ENCODE measurements at places on chromosomes 6 and 20.

GRCh38 chr6:97401533-97401932 is 118.5 kb upstream of the MMS22L start:
- DNase-seq, result no peak

DNA sequence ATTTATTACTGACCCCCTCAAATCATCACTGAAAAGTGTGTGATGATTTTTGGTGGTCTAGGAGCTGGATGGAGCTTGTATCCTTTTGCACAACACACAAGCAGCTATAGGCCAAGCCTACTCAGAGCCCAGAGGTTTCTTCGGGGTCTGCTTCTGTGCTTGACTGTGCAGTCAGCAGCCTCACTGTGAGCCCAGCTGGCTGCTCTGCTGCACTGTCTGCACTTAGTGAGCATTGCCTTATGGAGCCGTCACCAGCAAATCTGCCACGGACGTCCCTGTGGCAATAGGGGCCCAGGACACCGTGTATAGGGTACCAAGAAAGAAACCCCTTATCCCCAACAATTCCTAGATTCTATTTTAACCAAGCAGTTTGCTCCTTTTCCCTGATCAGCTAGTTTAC is 38.6 kb upstream of the GMPR start:
- no peak for DNase-seq

GRCh38 chr6:45655745-45656476 is 278.2 kb upstream of the SUPT3H start:
- no peak for DNase-seq

DNA sequence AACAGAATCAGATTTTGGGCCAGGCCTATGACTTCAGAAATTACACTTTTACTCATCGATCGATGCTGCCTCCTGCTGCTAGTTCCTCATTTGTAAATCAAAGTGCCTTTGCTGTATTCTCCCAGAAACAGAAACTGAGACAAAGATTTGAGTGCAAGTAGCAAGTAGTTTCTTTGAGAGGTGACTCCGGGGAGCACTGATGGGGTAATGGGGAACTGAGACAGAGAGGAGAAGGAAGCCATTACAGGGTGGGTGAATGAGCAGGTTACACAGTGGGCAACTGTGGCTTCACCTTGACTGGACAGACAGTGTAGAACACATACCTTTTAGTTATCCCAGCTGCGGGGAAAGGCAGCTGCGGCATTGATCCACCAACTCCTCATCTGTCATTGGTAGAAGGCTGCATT is 9.7 kb upstream of the CD40 start:
- DNase-seq, result no peak

DNA sequence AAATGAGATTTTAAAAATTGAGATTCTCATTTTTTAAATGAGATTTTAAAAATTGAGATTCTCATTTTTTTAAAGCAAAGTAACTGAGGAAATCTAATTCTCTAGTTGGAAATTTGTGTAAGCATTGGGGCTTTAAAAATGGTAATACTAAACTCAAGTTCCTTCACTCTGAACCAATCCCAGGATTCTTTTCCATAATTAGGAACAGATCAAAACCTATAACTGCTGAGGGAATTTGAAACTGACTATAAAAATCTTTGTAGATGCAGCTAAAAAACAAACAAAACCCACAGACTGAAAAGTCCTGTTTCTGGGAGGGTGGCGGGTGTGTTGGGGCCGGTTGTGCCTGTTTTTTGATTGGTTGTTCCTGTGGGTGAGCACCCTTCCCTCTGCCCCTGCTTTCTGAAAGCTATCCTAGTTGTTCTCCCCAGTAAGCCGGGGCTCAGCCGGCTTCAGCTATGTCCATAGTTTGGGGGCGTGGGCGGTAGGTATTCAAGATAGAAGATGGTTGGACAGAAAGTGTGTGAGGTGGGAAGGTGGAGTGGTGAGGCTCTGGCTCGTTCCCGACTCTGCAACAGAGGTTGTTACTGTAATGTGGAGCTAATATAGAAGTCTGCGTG is 49.3 kb downstream of the GFRA4 start:
- DNase-seq, result no peak

DNA sequence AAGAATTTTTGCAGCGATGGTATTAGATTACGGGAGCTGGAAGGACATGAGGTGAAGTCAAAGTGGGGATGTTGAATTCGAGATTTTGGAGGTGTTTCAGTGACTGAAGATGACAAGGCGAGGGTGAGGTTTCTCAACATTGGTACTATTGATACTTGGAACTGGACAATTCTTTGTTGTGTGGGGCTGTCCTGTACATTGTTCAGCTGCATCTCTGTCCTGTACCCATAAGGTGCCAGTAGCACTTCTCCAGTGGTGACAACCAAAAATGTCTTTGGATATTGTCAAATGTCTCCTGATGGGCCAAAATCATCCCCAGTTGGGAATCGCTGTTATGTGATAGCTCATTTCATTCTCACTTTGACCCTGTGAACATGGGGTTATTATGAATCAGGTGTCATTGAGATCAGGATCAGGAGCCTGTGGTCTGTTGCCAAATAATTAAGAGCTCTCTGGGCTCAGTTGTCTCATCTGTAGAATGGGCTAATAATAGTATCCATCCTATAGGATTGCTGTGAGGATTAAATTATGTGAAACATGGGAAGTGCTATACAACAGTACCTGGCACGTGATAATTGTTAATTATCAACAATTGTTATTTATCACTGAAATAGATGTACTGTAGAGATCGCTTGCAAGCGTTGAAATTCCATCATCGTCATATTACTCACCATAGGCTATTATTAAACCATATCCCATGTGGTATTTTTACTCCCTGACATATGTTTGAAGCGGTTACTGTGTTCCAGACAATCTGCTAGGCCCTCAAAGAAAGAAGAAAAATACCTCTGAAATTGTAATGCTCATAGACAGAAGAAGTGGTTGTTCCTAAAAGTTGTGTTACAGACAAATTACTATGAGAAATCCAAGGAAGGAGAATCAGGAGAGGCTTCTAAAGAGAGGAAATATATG is 48.5 kb upstream of the TTPAL start:
- DNase-seq, result no peak

- DNase-seq, result no peak
These were observed 660 bp downstream of the STXBP5 start for GRCh38 chr6:147204843-147205311.

GRCh38 chr6:143984666-143985065 is 23.4 kb downstream of the PLAGL1 start:
- no peak for DNase-seq

- no peak for DNase-seq
These were observed 2.7 kb upstream of the STK4 start for GRCh38 chr20:44963325-44964215.

DNA sequence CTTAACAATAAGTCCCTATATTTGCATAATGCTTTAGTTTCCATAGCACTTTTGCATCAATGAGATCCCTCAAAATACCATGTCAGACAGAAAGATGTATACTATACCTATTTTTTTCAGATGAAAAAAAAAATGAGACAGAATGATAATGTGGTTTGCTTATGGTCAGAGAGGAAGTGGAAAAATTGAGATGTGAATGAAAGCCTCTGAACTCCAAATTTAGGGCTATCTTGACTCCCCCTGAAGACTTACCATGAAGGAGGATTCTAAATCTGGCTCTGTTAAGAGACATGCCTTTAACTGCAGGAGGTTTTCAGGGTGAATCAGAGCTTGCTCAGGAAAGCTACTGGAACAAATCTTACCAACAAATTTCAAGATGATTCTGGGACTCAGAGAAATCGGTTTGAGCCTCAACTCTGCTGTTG is 176.2 kb downstream of the ISM1 start:
- DNase-seq, result no peak

DNA sequence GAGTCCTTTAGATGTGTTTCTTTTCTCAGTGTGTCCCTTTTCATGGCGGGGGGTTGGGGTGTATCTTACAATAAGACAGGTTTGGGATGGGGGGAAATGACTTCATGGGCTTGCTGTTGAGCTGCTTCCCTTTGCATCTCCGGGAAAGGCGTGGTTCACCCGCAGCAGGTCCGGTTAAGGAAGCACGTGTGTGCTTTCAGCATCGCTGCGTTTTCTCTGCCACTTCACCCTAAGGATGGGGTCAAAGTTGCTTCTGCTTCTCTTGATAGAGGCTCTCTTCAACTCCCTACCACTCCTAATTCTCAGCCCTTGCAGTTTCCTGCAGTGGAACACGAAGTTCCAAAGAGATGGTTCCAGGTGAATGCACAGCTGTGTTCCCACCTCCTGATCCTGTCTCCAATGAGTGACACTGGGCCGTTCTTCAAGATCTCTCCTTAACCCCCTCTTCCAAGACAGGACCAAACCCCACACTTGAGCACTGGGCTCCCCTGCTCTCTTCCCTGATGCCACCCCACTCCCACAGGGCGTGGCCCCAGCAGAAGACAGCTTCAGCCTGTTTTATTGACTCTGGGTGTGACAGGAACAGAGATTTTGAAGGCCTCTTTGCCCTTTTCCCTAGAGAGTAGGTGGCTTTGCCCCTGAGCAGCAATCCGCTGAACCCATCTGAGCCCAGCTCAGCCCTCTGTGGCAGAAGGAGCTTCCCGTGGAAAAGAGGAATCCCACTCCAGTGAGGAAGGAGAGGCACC is 85.2 kb downstream of the PLEKHG1 start:
- DNase-seq, result no peak

DNA sequence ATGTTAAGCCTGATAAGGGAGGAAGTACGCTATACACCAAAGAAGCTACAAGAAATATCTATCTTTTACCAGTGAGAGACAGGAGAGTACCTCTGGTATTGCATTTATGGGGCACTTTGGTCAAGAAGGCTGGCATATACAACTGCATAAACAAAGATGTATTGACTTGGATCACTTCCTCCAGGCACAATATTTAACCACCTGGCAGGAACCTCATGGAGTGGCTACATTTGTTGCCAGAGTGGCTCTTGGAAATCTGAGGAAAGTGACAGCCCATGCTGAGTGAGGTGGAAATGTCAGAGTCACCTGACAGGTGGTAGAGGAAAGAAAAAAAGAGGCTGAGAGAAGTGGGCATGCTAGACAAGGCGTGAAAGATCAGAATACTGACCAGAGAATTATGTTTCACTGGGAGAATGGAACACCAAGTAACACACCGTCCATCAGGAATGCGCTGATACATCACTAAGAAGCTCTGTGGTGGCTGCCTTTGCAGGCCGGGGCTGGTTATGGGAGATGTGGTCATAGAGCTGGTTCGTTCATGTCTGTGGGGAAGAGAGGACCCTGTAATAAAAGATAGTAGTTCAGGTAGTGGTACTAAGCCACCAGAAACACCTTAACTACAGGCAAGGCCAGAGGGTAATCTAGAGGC is 61.4 kb upstream of the UFL1 start:
- no peak for DNase-seq

DNA sequence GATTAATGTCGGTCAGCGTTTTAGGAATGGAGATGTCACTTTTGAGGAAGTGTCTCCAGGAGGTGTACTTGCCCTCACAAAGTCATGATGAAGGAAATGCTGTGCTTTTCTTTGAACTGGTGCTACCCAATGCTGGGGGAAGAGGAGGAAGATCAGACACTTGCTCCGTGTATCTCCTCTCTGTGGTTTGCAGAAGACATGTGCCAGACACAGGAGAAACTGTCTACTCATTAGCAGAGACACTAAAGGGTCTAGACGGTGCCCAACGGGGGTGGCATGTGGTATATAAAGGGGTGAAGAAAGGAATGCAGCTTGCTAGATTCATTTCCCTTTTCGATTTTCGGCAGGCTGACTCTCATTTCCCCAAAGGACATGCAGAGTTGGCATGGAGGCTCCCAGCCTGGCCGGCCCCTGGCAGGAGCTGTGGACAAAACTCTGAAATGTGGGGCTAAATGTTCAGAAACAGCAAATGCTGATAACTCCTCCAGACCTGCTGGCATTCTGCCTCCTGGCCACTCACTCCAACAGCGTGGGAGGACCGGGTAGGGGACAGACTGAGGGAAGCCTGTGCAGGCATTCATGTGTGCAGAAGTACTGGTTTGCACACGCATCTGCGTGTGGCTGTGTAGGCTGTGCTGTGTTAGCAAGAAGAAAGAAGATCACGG is 59.6 kb upstream of the QKI start:
- DNase-seq, result no peak

DNA sequence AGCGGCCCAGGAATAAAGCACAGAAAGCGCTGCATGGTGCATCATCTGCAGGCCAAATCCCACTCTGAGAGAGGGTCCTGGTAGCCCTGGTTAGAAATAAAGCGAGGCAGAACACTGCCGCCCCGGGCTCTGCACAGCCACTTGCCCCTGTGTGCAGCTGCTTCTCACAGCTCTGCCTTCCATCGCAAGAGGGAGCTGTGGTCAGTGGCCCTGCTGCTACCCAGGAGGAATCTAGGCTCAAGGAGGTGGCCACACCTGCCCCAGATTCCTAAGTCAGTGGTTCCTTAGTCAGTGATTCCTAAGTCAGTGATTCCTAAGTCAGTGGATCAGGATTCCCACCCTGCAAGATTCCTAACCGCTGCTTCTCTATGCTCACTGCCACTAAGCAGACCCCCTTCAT is 8.8 kb downstream of the CDH4 start:
- no peak for DNase-seq

DNA sequence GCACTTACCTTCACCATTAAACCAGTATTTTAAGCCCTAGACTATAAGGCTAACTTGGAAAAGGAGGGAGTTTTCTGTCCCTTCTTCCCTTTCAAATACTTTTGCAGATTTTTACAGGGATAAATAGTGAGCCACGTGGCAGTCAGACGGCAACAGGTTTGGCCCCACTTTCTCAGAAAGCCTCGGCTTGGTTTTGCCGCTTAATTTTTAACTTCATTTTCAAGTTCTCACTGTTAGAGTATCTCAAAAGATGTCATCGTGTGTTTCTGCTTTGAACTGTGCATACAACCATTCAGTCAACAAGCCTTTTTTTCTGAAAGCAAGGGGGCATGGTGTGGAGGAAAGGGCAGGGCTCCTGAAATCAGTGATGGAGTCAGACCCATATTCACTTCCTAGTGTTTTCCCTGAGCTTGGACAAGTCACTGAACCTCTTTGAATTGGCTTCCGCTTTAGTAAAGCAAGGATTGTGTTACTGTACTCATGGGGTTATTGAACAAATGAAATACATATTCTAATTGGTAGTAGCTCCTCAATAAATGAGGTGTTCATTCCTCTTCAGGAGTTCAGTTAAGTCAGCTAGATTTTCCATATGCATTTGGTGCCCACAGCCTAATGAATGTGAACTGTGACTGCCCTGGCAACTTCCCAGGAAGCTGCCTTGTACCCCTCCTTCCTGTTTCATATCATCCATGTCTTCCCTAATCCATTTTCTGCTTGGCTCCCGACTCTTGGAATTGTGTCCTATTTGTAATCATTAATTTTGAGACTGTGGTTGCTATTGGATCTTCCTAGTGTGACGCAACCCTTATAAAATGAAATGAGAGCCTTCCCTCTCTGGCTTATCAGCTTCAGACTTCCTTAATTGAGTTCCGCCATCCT is at the start of gene SLC17A2:
TSS of gene SLC17A2 (minus strand) at position 160 of the 879 bp plus-strand sequence. CDS start 4,895 bp downstream, outside the sequence.
- no peak for DNase-seq

GRCh38 chr6:91540902-91541301 is 954.0 kb upstream of the MAP3K7 start:
- DNase-seq, result no peak
